Fibroblast of skin of right quadriceps (primary cell): ENCODE measurements at places on chromosomes 16 and 17.

DNA sequence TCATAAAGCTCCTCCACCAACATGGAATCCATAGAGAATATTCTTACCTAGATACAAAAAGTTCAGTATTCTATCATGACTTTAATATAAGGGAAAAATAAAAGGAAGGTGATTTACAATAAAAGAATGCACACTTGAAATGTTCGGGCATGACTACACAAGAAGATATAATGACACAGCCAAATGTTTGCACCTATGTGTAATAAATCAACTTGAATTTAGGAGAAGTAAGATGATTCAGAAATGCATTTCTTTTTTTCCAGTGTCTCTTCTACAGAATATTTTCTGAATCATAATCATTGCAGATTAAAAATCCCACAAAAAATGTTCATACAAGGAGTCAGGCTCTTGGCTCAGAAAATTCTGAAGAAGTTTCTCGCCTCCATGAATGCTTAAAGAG lies 404.0 kb upstream of the HSBP1 start:
- DNase-seq: peak; percentile 90

GRCh38 chr17:73464447-73464846 lies 152.6 kb upstream of the CDC42EP4 start:
- DNase-seq: no peak

DNA sequence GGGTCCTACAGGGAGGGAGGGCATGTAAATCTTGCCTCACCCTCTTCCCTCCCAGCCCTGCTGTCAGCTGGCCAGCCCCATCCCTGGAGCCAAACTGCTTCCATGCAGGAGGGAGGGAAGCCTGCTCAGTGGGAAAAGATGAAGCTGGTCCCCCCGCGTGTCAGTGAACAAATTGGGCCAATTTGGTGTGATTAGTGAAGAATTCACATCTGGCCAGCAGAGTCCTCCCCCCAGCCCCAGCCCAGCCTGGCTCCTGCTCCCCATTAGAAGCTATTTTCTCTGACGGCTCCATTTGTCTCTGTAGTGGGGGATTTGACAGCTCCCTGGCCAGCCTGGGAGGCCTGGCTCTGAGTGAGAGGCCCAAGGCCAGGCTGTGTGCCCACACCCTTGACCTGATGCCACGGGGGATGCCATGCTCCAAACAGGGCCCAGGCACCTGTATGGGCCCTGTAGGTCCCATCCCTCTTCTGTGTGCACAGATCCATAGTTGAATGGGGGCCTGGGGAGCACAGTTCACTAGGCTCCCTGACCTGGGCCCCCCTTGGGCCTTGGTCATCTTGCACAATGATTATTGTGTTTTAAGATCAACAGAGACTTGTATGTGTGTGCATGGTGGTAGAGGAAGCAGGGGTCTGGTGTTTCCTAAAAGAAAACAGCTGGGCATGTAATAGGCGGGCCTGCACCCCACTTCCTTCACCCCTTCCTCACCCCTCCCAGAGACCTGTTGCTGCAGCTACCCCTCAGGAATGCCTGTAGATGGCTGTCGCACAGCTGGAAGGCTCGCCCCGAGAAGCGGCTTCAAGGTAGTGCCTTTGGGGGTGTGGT lies 50.7 kb upstream of the TAC4 start:
- DNase-seq: no peak

- no peak for DNase-seq
Measured at GRCh38 chr16:79519448-79519847, 81.1 kb downstream of the MAF start.

GRCh38 chr16:64687786-64688185 lies 434.1 kb downstream of the CDH11 start:
- DNase-seq: peak; percentile 34

- DNase-seq: no peak
Measured at GRCh38 chr17:73841431-73842060, 197.3 kb upstream of the SDK2 start.

DNA sequence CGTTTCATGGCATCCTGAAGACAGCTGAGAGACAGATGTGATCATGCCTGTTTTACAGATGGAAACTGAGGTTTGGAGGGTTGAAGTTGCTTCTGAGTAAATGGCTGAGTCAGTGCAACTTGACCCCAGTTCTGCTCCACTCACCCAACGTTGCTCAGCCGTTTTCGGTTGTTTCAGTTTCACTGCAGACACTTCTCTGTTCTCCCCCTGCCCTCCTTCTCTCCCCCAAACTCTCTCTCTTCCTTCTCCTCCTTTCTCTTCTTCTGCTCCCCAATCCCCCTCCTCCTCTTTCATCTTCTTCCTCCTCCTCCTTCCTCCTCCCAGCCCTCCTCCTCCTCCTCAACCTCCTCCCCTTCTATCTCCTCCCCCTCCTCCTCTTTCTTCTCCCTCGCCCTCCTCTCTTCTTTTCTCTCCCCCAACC lies 9.4 kb upstream of the CEP20 start:
- peak; percentile 57 for DNase-seq

GRCh38 chr17:65994114-65994513 lies 197.8 kb downstream of the CEP112 start:
- DNase-seq: no peak

- DNase-seq: no peak
Measured at GRCh38 chr17:63819585-63820537, 7.4 kb upstream of the PSMC5 start.

- no peak for DNase-seq
Measured at GRCh38 chr17:6028294-6028693, 41.9 kb upstream of the WSCD1 start.

DNA sequence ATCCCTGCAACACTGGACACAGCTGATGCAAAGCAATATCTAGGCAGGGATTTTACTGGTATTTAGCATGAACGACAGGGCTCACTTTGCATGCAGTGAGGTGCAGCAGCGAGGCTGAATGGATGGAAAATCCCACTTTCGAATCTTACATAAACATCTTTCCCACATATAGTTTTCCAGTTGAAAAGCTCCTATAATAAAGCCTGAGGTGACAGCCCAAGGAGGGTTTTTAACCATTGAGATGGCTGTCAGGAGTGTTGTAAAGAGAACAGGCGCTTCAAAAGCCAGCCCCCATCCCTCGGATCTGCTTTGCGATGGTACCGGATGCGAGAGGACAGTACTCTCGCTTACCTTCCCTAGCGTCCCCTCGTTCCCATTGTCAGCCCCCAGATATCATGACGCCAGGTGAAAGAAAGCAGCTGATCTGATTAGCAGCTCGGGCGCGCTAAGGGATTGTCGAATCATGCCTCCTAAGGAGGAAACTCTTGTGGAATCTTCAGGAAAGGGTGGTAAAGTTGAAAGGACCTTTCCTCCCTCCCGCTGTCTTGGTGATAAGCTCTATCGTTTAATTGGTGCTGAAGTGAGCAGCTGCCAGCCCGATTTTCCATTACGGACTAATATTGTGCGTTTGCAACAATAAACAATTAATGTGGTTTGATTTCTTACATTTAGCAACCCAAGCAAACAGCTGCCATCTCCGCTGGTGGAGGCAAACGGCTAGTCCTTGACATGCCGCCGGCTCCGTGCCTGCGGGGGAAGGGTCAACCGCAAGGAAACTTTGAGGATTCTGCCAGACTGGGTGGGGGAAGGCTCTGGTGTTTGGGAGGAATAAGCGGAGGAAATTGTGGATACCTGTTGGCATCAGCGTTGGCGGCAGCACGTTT lies 1.8 kb downstream of the CDH8 start:
- DNase-seq: no peak

- no peak for DNase-seq
Measured at GRCh38 chr17:15483431-15483830, 16.0 kb upstream of the CDRT4 start.

- DNase-seq: peak; percentile 50
Measured at GRCh38 chr17:45149669-45150664, 1.7 kb downstream of the HEXIM1 start.

DNA sequence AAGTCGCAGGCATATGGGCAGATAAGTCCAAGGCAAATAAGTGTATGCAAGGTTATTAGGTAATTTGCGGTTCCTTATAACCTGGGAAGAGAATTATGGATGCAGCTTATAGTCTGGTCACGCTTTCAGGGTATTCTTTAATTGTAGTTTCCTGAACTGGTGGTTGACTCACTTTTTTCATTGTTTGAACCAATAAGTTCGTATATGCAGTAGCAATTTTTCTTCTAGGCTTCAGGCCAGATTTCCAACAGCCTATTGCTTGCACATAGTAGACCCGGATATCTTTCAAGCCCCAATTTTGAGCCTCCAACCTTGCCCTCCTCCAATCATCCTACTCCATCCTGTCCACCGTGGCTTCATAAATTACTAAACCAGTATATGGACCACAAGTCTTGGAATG lies 12.8 kb downstream of the CEP95 start:
- no peak for DNase-seq

DNA sequence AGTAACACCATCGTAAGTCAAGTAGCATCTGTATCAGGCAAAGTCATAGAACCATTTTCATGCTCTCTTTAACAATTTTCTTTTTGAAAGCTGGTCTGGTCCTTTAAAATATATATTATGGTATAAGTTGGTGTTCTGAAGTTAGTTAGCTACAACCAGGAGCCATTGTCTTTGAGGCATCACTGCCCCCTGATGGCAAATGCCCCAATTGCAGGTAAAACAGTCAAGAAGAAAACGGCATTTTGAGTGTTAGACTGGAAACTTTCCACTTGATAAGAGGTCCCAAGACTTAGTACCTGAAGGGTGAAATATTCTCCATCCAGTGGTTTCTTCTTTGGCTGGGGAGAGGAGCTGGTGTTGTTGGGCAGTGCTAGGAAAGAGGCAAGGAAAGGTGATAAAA lies 14.1 kb downstream of the TP53 start:
- no peak for DNase-seq

GRCh38 chr17:42009170-42009569 lies 8.1 kb downstream of the DNAJC7 start:
- DNase-seq: no peak

- no peak for DNase-seq
Measured at GRCh38 chr16:10966129-10966528, 21.8 kb downstream of the CLEC16A start.

DNA sequence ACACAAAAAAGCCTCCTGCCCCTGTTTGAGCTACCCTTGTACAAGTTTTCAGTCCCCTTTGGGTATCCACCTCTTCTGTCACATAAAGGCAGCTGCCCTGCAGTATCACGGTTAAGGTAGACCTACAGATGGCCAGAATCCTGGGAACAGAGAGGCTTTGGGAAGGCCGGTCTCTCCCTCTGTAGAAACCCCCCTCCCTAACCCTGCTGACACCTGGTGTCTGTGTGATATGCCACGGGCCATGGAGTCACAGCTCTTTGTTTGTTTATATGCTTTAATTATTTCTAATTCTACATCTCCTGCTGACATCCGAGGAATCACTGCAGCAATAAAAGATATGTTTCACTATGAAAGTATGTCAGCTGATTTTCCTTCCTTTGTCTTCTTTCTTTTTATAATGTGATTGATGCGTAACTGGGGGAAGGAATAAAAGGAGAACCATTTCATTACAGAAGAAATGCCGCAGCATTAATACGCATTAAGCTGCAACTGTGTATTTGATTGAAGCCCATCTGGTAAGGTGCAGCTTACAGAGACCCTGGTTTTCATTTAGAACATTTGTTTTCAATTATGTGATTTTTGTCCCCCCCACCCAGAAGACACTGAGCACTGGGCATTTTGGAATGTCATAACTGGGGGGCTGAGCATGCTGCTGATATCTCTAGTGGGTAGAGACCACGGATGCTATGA lies 142.1 kb downstream of the SLC39A11 start:
- DNase-seq: peak; percentile 19
